HepG2 (cell line): ENCODE measurements at places on chromosomes 6 and 20.

DNA sequence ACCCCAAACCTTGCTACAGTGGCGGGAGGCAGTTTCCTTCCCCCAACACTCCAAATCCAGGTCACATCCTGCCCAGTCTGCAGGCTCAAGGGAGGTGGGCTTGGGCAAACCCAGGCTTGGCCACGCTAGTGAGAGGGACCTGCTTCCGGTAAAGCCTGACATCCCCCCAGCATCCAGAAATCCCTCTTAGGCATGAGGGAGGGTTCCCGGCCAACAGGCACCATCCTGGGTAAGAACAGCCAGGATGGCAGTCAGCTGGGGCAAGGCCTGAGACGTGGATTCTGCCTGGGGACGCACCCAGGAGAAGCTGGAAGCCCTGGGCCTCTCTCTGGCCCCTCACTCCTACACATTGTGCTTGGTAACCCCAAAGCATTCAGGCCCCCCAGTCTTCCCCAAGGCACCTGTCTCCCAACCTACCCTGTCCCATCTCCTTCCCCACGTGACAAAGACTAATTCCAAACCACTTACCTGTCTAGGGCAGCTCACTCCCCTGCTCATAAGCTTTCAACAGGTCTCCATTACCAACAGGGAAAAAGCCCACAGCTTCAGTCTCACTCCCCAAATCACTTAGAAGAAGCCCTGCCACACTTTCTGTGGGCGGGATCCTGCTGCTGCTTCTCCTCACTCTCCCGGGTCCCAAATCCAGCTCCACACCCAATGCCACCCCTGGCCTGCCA, 2.1 kb downstream of the C20orf144 start:
- peaks cover 32% of the 10 kb centered on the region for H3K36me3 ChIP-seq
- H3K27ac ChIP-seq, result peak overlapping the region; percentile 65
- peaks cover 28% of the 10 kb centered on the region for H3K4me1 ChIP-seq

GRCh38 chr6:160256445-160256844, 2.2 kb downstream of the SLC22A2 start:
- no peak for DNase-seq
- no peak overlapping the region for H3K27ac ChIP-seq
- no peaks in the 10 kb centered on the region for H3K36me3 ChIP-seq
- peaks cover 3% of the 10 kb centered on the region; the same call in 1 of the 2 replicates for H3K27me3 ChIP-seq
- H3K4me1 ChIP-seq, result peaks cover 18% of the 10 kb centered on the region
- H3K4me3 ChIP-seq, result no peak overlapping the region

GRCh38 chr6:52304983-52305390, 20.4 kb upstream of the MCM3 start:
- H3K36me3 ChIP-seq, result no peaks in the 10 kb centered on the region
- peak overlapping the region; percentile 82 for H3K27ac ChIP-seq
- no peak for DNase-seq
- H3K27me3 ChIP-seq, result no peaks in the 10 kb centered on the region
- H3K4me3 ChIP-seq, result no peak overlapping the region
- peaks cover 71% of the 10 kb centered on the region for H3K4me1 ChIP-seq

- no peaks in the 10 kb centered on the region; the same call in 1 of the 3 replicates for H3K27me3 ChIP-seq
- peaks cover 12% of the 10 kb centered on the region for H3K4me1 ChIP-seq
- H3K27ac ChIP-seq, result no peak overlapping the region
Measured at GRCh38 chr6:36890112-36890663, 4.4 kb downstream of the C6orf89 start.

GRCh38 chr6:34484899-34485298, 19.0 kb downstream of the PACSIN1 start:
- H3K27me3 ChIP-seq, result peaks cover 1% of the 10 kb centered on the region; the same call in 1 of the 2 replicates
- H3K4me3 ChIP-seq, result no peak overlapping the region
- DNase-seq, result no peak
- H3K27ac ChIP-seq, result no peak overlapping the region
- no peaks in the 10 kb centered on the region for H3K36me3 ChIP-seq

- DNase-seq, result no peak
- H3K4me1 ChIP-seq, result no peaks in the 10 kb centered on the region
- H3K36me3 ChIP-seq, result no peaks in the 10 kb centered on the region
- H3K27ac ChIP-seq, result no peak overlapping the region
- H3K27me3 ChIP-seq, result no peaks in the 10 kb centered on the region
Measured at GRCh38 chr6:133584823-133585222, 304.1 kb upstream of the TCF21 start.

DNA sequence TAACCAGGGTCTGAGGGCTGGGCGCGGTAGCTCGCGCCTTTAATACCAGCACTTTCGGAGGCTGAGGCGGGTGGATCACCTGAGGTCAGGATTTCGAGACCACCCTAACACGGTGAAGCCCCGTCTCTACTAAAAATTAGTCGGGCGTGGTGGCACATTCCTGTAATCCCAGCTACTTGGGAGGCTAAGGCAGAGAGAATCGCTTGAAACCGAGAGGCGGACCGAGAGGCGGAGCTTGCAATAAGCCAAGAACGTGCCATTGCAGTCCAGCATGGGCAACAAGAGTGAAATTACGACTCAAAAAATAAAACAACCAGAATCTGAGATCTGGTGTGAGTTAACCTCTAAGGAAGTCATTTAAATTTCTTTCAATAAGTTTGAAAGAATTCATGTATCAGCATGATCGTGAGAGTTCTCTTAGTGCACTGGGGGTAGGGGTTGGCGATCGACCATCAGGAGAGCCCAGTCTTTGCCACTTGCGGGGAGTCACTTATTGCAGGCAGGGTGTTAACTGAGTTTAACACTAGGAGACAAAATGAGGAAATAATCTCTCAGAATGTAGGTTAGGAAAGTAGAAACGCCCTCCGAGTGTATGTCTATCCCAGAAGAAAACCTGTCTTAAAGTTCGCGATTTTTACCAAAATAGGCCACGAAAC, 206.5 kb upstream of the ZNF184 start:
- no peak overlapping the region for H3K4me3 ChIP-seq
- H3K27ac ChIP-seq, result no peak overlapping the region
- H3K27me3 ChIP-seq, result no peaks in the 10 kb centered on the region

DNA sequence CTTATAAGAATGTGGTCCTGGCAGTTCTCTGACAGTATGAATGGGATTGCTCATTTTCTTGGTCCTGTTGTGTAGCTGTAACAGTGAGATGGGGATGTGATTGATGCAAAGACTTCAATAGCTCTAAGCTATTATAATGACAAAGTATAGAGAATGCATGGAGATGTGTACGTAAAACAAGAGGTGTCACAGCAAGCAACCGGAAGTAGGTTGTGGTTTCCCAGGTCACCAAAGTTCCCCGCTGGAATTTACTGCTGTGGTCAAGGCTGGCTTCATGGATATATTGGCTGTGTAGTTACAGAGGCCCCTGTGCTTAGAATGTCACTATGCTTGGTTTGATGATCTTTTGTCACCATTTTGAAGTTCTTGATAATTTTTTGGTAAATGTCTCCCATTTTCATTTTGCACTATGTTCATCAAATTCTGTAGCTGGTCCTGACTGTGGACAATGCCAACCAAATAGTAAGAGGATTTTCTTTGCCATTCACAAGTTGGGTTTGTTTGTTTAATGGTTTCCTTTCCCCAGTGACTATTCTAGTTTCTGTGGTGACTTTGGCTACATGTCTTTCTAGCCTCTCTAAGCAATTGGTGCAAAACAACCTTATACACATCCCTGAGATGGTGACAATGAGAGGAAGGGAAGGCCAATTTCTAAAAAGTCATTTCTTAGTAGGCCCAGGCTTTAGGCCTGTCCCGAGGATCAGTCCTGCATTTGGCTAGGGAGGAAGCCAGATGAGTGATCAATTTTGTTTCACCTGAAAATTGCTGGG, 10.5 kb downstream of the DNAH8 start:
- H3K4me3 ChIP-seq, result no peak overlapping the region
- no peaks in the 10 kb centered on the region for H3K27me3 ChIP-seq
- no peaks in the 10 kb centered on the region for H3K36me3 ChIP-seq
- peaks cover 3% of the 10 kb centered on the region; the same call in 1 of the 2 replicates for H3K4me1 ChIP-seq
- no peak for DNase-seq

DNA sequence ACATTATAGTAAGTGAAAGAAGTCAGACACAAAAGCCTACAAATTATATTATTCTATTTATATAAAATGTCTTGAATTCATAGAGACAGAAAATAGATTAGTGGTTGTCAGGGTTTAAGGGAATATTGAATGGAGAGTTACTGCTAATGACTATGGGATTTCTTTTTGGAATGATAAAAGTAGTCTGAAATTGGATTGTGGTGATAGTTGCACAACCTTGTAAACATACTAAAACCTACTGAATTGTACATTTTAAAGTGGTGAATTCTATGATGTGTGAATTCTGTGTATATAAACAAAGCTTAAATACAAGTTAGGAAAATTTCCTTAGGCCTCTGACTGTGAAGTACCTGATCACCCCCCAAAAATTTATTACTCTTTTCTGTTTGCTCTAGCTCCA, 343.1 kb downstream of the TFAP2B start:
- H3K36me3 ChIP-seq, result no peaks in the 10 kb centered on the region
- H3K27ac ChIP-seq, result no peak overlapping the region
- no peak overlapping the region for H3K4me3 ChIP-seq

DNA sequence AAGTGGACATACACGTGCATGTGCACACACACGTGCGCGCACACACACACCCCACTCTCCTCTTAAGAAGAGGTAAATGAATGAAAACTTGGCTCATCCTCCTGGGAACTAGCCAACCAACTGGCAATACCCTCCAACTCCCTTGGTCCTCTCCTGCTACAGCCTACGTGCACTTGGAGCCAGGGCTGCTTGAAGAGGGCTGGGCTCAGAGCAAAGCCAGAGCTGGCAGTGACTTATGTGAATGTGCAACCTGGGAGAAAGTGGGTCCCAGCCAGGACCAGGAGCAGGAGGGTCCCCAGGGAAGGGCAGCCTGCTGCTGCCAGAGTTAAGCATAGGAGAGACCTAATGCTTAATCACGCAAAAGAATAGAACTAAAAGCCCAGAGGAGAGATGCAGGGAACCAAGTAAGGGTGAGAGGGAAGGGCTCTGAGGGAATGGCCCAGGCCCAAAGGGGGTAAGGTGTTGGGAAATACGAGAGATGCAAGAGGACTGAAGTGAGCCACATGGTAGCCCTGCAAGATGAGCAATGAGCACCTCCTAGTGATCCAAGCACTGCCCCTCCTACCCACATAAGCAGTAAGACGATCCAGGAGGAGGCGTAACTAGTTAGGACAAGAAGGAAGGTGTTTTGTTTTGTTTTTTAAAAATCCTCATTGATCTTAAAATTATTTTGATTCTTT, 24.7 kb downstream of the TRAF3IP2 start:
- H3K4me1 ChIP-seq, result peaks cover 9% of the 10 kb centered on the region
- H3K27ac ChIP-seq, result no peak overlapping the region
- H3K4me3 ChIP-seq, result no peak overlapping the region
- no peaks in the 10 kb centered on the region for H3K27me3 ChIP-seq
- peaks cover 21% of the 10 kb centered on the region; the same call in 2 of the 3 replicates for H3K36me3 ChIP-seq

GRCh38 chr6:35634316-35634715, 54.4 kb downstream of the FKBP5 start:
- no peaks in the 10 kb centered on the region for H3K4me1 ChIP-seq
- no peaks in the 10 kb centered on the region for H3K36me3 ChIP-seq
- no peaks in the 10 kb centered on the region for H3K27me3 ChIP-seq
- no peak for DNase-seq

GRCh38 chr20:53088786-53089185, 116.6 kb downstream of the TSHZ2 start:
- no peaks in the 10 kb centered on the region for H3K27me3 ChIP-seq
- H3K4me3 ChIP-seq, result no peak overlapping the region
- no peak overlapping the region for H3K27ac ChIP-seq

DNA sequence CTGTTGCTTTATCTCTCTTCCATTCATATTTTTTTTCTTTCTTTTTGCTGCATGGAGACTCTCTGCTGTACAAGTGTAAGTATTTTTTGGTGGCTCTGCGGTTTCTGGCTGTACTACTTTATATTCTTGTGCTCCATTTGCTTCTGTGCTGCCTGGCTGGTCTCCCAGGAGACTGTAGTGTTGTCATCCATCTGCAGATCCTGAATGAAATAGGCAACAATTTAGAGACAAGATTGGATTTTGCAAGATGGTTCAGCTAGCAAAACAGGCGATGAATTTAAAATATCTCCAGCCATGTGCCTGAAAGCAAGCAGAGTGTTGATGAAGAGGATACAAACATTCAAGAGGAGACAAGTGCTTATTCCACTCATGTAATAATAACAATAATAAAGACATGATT, 75.1 kb upstream of the SCGN start:
- no peaks in the 10 kb centered on the region for H3K27me3 ChIP-seq
- H3K4me1 ChIP-seq, result 0 out of 2 replicates have a peak, but pooled peaks cover 8% of the 10 kb centered on the region
- H3K27ac ChIP-seq, result no peak overlapping the region
- H3K36me3 ChIP-seq, result no peaks in the 10 kb centered on the region
- DNase-seq, result no peak

GRCh38 chr20:62887152-62887859, 25.7 kb upstream of the TCFL5 start:
- peaks cover 15% of the 10 kb centered on the region for H3K4me1 ChIP-seq
- DNase-seq, result peak; percentile 50
- peaks cover 35% of the 10 kb centered on the region for H3K36me3 ChIP-seq
- H3K27me3 ChIP-seq, result no peaks in the 10 kb centered on the region
- H3K27ac ChIP-seq, result no peak overlapping the region

GRCh38 chr20:62759981-62760431, 36.3 kb upstream of the MRGBP start:
- no peaks in the 10 kb centered on the region for H3K36me3 ChIP-seq
- H3K27me3 ChIP-seq, result peaks cover 21% of the 10 kb centered on the region
- H3K4me1 ChIP-seq, result no peaks in the 10 kb centered on the region
- H3K27ac ChIP-seq, result no peak overlapping the region
- H3K4me3 ChIP-seq, result no peak overlapping the region
- no peak for DNase-seq

DNA sequence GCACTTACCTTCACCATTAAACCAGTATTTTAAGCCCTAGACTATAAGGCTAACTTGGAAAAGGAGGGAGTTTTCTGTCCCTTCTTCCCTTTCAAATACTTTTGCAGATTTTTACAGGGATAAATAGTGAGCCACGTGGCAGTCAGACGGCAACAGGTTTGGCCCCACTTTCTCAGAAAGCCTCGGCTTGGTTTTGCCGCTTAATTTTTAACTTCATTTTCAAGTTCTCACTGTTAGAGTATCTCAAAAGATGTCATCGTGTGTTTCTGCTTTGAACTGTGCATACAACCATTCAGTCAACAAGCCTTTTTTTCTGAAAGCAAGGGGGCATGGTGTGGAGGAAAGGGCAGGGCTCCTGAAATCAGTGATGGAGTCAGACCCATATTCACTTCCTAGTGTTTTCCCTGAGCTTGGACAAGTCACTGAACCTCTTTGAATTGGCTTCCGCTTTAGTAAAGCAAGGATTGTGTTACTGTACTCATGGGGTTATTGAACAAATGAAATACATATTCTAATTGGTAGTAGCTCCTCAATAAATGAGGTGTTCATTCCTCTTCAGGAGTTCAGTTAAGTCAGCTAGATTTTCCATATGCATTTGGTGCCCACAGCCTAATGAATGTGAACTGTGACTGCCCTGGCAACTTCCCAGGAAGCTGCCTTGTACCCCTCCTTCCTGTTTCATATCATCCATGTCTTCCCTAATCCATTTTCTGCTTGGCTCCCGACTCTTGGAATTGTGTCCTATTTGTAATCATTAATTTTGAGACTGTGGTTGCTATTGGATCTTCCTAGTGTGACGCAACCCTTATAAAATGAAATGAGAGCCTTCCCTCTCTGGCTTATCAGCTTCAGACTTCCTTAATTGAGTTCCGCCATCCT, at the start of gene SLC17A2:
TSS of gene SLC17A2 (minus strand) at position 160 of the 879 bp plus-strand sequence. CDS start 4,895 bp downstream, outside the sequence.
- DNase-seq, result peak; percentile 71
- H3K4me3 ChIP-seq, result peak within 1 kb of the TSS; percentile 43
- H3K36me3 ChIP-seq, result no peaks in the 10 kb centered on the region
- peaks cover 86% of the 10 kb centered on the region for H3K4me1 ChIP-seq
- peak within 1 kb of the TSS; percentile 81 for H3K27ac ChIP-seq
- no peaks in the 10 kb centered on the region for H3K27me3 ChIP-seq
